Daoy (cell line): ENCODE measurements at places on chromosomes 1 and 21. TPM values are rescaled to one million over a fixed set of nuclear protein-coding genes. Genes with fewer than 3 reads are reported as not detected.

GRCh38 chr1:170494369-170494768 lies 37.6 kb upstream of the GORAB start:
- DNase-seq, result peak; percentile 90

GRCh38 chr1:197937381-197937780 lies 20.2 kb downstream of the LHX9 start:
- no peak for DNase-seq

DNA sequence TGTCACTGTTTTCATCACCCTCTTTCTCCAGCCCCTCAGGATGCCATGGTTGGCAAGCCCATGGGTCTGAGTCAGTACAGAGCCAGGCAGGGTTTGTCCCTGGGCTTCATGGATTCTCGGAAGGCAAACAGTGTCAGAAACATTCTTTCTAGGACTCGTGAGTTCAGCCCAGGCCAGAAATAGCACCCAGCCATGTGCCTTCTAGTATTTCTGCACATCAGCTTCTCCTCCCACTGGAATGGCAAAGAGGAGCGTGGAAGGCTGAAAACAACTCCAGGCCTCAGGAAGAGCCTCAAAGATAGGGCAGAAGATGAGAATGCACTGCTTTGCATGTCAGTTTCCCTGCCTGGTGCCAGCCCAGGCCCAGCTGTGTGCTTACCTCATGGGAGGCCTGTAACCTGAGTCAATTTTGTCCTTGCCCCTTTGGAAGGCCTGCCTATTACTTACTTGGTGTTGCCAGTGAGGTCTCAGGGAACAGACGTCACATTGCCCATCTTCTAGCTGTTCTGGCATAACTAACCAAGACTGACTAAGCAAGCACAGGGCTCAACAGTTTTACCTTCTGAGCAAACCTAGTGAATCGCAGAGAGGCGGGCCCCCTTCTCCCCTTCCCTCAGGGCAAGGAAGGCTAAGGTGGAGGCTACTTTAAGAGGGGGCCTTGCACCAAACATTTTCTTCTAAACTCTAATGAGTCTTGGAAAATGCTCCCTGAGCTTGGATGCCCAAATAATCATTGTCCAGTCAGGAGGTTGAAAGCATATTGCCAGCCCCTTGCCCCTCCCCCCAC lies 42.4 kb downstream of the GLUL start:
- DNase-seq, result no peak

Gene CD1B
- not detected in 2 replicates for total RNA-seq

- DNase-seq, result no peak
These were observed 9.5 kb upstream of the DUSP10 start for GRCh38 chr1:221751226-221751887.

GRCh38 chr1:63773815-63774616 lies at the start of gene ROR1:
Gene ROR1 (plus strand): TSS chr1:63774017.
- DNase-seq, result peak; percentile 96

Gene CR2
- 0.29 and 2.1 TPM in 2 replicates for total RNA-seq

DNA sequence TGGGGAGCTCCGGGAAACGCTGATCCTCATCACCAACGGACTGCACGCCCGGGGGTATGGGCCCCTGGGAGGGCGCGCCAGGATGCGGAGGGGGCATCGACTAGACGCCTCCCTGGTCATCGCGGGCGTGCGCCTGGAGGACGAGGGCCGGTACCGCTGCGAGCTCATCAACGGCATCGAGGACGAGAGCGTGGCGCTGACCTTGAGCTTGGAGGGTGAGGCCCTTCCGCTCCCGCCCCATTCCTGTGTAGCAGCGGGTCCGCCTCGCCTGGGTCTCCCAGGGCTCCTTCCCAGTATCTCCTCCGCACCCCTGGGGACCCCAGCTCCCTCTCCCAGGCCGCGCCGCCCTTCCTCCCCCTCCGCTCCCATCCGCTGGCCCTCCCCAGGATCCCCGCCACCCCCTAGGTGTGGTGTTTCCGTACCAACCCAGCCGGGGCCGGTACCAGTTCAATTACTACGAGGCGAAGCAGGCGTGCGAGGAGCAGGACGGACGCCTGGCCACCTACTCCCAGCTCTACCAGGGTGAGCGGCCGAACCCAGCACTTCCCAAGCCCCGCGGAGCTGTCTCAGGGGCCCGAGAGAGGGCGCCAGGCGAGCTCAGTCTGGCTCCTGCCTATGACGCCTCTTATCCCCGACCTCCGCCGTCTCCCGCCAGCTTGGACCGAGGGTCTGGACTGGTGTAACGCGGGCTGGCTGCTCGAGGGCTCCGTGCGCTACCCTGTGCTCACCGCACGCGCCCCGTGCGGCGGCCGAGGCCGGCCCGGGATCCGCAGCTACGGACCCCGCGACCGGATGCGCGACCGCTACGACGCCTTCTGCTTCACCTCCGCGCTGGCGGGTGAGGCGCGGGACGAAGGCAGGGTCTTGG lies 5.0 kb downstream of the HAPLN2 start:
- peak; percentile 81 for DNase-seq

DNA sequence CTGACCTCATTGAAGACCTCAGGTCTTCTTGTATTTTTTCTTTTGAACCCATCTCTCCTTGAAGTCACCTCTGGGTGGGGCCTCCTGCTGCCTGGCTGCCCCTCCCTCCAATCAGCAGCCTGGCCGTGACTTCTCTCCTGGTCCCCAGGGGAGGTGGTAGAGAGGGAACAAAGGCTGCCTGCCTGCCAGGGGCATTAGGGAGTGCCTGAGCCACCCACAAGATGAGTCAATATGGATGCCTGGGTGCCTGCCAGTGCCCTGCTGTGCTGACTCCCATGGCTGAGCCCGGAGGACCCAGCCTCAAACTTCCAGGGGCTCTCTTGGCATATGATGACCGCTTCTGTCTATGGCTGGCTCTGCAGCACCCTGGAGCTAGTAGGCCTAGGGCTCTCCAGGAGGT lies 5.3 kb upstream of the CDCP2 start:
- DNase-seq, result peak; percentile 85

GRCh38 chr1:43766086-43766784 lies 58.9 kb downstream of the ST3GAL3 start:
- DNase-seq, result no peak

- DNase-seq, result no peak
These were observed 20.8 kb upstream of the SCYL3 start for GRCh38 chr1:169914531-169914930.

DNA sequence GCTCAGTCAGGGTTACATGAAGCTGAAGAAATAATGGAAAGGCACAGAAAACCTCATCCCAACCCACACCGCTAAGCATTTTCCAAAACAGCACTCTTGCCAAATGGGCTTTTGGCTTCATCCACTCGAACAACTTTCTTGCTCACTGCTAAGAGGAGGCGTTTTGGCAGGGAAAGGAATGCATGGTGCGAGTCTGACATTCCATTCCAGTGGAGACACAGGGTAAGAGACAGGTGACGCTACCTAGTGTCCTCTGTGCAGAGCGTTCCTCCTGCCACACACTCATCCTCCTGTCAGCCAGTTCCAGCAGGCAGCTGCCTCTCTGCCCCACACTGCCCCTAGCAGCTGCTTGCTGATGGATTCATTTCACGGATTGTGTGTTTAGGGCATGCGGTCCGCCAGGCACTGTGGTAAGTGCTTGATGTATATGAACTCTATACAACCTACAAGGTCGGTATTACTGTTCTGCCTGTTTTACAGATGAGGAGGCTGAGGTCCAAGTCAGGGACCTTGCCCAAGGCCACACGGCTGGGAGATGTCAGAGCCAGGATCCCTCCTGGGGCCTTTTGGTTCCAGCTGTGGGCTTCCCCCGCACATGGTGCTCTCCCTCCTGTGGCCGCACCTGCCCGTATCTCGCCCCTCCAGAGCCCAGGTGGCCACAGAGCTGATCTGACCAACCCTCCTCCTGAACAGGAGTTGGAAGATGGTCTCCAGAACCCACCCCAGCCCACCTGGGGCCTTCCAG lies 25.7 kb upstream of the BACE2 start:
- peak; percentile 79 for DNase-seq

- DNase-seq, result no peak
These were observed 353.2 kb downstream of the PTBP2 start for GRCh38 chr1:97074771-97075170.

- DNase-seq, result no peak
These were observed 74.2 kb upstream of the CD53 start for GRCh38 chr1:110798691-110799256.

GRCh38 chr1:216113181-216113580 lies 310.1 kb downstream of the USH2A start:
- no peak for DNase-seq

GRCh38 chr1:163410073-163410999 lies 88.6 kb downstream of the NUF2 start:
- peak; percentile 56 for DNase-seq

DNA sequence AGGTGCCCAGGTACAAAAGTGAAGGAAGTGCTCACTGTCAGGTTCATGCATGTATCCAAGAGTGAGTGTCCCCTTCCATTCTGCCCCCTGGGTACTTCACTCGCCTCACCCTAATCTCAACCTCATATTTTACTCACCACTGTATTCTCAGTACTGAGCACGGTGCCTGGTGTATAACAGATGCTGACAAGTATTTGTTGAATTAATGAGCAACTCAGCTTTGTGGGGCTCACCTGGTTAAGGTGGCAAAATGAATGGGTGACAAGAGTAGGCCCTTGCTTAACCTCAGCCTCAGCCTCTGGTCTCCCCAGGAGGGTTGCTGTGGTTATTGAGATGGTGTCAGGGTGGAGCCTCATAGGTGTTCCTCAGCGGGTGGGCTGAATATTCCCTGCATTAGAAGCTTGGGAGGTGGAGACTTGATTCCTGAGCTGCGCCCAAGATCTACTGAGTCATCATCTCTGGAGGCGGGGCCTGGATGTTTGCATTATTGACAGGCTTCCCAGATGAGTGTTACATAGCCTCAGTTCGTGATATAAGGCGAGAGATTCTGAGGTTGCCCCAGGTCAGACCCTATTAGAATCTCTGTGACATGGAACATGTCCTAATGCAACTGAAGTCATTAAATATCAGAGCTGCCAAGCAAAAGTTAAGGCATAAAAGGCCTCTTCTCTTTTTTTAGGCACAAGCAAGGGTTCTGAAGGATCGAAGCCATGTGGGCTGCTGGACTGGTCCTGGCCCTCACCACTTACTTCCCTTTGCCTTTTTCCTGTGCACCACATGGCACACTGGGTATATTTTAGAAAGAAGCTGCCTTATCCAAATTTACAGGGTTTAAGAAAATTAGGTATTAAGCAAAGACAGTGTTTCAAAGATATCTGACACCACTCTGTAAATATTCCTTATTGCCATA lies 39.2 kb downstream of the SYT6 start:
- DNase-seq, result peak; percentile 88

Gene CD2
- not detected in 2 replicates for total RNA-seq

DNA sequence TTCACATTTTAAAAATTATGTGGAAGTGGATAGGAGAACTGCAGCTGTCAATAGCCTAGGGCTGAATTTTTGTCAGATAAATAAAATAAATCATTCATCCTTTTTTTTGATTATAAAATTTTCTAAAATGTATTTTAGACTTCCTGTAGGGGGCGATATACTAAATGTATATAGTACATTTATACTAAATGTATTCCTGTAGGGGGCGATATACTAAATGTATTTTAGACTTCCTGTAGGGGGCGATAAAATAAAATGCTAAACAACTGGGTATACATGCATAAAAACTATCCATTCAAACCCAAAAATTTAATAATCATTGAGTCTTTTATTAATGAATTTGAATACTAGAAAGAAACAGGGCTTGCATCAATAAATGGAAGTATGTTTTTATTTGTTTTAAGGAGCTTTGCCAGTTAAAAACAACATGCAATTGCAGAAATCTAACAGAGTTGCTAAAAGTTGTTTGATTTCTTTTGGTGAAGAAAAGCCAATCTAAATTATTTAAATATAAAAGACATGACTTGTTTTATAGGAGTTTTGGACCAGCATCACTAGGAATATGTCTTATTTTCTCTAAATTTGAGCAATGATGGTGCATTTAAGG lies 31.4 kb downstream of the CLCA1 start:
- no peak for DNase-seq

Gene REG4
- total RNA-seq, result not detected in 2 replicates

- no peak for DNase-seq
These were observed 53.7 kb downstream of the HSF2BP start for GRCh38 chr21:43605320-43606215.

GRCh38 chr1:224059897-224060427 lies 53.9 kb upstream of the FBXO28 start:
- no peak for DNase-seq

GRCh38 chr21:17688912-17689874 lies 76.5 kb upstream of the BTG3 start:
- DNase-seq, result peak; percentile 69

Gene PYHIN1
- not detected in 2 replicates for total RNA-seq

DNA sequence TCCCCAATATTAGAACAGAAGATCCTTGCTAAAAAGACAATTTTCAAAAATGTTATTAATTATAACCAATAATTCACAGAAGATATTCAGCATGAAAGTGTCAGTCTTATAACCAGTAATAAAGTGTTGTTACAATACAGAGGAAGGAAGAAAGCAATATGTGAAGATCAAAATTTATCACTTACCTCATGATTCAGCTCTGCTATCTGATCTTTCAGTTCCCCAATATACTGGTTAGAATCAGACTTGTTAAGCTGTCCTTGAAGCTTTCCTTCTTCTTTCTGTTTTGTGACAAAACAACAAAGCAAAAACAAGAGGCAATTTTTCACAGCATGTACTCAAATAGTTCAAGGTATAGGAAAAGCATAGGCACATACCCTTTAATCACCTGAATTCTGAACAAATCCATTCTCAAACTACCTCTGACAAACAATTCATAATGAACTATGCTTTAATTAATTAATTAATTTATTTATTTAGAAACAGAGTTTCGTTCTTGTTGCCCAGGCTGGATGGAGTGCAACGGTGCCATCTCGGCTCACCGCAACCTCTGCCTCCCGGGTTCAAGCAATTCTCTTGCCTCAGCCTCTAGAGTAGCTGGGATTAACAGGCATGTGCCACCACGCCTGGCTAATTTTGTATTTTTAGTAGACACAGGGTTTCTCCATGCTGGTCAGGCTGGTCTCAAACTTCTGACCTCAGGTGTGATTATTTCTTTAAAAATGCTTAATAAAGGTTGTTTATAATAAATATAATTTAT lies 76.9 kb upstream of the GFI1 start:
- DNase-seq, result no peak

- peak; percentile 97 for DNase-seq
These were observed 67.1 kb downstream of the KCNJ15 start for GRCh38 chr21:38323721-38324531.

Gene HSD3B1
- not detected in 2 replicates for total RNA-seq

- DNase-seq, result no peak
These were observed 29.0 kb downstream of the PTAFR start for GRCh38 chr1:28147264-28148094.

Gene CCDC181
- total RNA-seq, result 8.5 and 10.1 TPM in 2 replicates

Gene RORC
- not detected in 2 replicates for total RNA-seq

Gene SLC35F3
- total RNA-seq, result 4.9 and 7.5 TPM in 2 replicates

- peak; percentile 23 for DNase-seq
These were observed 9.8 kb downstream of the EDN2 start for GRCh38 chr1:41474490-41475271.

GRCh38 chr1:8483586-8483985 lies 165.7 kb downstream of the SLC45A1 start:
- no peak for DNase-seq
